ENCODE measurements at places on chromosomes 1 and 21.

GRCh38 chr1:87993051-87993450 lies 664.4 kb downstream of the LMO4 start:
- DNase-seq = no peak

- no peak for DNase-seq
These were observed 257.8 kb upstream of the HOOK1 start for GRCh38 chr1:59556802-59557548.

DNA sequence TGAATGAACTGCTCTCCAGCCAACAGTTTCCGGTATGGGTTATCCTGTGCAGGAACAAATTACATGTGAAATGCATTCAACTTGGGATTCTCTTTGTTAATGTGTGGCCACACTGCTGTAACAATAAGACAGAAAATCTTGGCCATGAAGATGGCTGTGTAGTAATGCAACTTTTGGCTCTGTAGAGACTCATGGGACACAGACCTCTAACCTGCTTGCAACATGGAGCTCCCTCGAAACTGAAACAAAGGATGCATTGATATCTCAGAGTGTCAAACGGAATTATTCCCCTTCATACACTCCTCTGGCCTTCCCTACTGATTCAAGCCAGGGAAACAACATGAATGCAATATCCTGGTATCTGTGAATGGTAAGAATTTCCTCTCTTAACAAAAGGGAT lies 559.3 kb upstream of the ZRANB2 start:
- peak; percentile 56 for DNase-seq

- DNase-seq = no peak
These were observed 4.4 kb upstream of the RHEX start for GRCh38 chr1:206048582-206048981.

DNA sequence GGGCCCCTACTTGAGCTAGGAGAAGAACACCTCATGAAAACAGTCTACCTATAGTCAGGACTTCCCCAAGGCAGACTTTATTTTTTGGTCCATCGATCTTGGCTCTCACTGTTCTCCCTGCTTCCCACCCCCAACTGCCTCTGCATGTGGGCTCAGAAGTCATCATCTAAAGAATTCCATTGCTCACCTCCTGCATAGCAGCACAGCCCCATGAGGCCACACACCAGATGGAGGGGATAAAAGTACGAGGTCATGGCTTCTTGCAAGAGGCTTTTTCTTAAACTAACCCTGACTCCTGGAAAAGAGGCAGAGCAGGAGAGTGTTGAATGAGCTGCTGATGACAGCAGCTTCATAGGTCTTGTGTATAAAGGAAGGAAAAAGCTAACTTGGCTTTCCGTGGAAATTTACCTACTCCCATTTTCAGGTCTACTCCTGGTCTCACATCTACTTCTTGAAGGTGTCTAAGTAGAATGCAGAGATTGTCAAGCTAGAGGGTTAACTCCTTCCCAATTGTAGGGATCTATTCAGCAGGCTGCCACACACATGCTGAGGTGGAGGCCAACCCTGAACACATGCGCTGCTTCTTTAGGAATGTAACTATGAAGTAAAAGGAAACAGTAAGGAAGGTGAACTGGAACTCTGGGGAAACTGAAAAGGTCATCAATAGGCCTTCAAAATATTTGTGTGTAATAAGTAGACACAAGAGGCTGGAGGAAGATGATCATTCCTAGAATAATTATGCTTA lies 18.7 kb downstream of the WNT2B start:
- DNase-seq = no peak

- no peak for DNase-seq
These were observed 70.0 kb downstream of the CLCA4 start for GRCh38 chr1:86616871-86617270.

DNA sequence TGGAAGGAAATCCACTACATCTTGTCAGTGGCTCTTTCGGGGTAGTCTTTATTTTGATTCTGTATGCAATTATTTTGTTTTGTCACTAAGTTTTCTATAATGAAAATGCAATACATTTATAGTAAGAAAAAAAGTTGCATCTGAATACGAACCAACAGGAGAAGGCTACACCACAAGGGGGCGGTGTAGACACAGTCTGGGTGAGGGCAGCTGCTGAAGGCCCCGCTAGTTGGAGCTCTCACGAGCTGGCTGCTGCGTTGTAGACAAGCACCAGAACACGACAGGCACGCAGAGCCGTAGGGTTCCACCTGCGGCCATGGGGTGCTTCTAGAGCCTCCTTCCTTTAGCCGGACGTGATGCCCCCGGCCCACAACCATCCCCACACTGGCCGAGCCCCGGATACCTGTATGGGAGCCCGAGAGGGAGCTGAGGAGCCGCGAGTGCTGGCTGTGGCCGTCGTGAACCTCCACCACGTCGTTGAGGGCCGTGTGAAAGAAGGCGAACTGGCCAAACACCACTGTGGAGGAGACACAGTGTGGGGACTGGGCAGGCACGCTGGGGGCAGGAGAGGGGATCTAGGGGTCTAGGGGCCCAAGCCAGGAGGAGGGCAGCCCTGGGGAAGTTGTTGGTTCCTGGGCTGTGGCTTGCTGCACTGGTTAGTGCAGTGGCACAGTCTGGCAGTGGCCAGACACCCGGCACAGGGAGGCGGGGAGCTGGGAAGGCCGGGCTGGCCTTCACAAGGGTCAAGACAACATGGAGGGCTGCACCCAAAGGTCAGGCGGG lies 160.8 kb downstream of the ZSCAN20 start:
- DNase-seq = peak; percentile 57

DNA sequence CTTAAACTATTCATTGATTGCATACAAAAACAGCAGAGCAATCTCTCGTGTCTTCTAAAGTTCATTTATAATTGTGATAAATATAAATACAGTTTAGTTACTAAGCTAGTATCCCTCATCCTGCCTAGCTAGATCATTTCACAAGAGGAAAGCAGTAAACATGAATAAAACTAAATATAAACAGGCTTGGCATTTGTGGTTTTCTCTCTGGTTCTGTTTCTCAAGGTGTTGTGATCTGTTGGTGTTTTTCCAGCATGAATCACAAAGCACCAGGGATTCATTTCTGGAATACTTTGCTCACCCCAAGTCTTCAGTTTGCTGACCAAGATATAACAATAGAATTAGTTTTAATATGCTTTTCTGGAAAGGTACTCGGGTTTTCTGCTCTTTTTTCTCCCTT lies 32.7 kb upstream of the GLIS1 start:
- peak; percentile 79 for DNase-seq

- no peak for DNase-seq
These were observed 4.6 kb upstream of the CD1A start for GRCh38 chr1:158249646-158250045.

- no peak for DNase-seq
These were observed 87.6 kb upstream of the TRABD2B start for GRCh38 chr1:48084826-48085225.

GRCh38 chr1:223338811-223339746 lies 24.9 kb downstream of the SUSD4 start:
- no peak for DNase-seq

- DNase-seq = no peak
These were observed 582.7 kb downstream of the PTPRC start for GRCh38 chr1:199221371-199222150.

GRCh38 chr21:29513535-29513934 lies 214.8 kb downstream of the BACH1 start:
- DNase-seq = no peak

DNA sequence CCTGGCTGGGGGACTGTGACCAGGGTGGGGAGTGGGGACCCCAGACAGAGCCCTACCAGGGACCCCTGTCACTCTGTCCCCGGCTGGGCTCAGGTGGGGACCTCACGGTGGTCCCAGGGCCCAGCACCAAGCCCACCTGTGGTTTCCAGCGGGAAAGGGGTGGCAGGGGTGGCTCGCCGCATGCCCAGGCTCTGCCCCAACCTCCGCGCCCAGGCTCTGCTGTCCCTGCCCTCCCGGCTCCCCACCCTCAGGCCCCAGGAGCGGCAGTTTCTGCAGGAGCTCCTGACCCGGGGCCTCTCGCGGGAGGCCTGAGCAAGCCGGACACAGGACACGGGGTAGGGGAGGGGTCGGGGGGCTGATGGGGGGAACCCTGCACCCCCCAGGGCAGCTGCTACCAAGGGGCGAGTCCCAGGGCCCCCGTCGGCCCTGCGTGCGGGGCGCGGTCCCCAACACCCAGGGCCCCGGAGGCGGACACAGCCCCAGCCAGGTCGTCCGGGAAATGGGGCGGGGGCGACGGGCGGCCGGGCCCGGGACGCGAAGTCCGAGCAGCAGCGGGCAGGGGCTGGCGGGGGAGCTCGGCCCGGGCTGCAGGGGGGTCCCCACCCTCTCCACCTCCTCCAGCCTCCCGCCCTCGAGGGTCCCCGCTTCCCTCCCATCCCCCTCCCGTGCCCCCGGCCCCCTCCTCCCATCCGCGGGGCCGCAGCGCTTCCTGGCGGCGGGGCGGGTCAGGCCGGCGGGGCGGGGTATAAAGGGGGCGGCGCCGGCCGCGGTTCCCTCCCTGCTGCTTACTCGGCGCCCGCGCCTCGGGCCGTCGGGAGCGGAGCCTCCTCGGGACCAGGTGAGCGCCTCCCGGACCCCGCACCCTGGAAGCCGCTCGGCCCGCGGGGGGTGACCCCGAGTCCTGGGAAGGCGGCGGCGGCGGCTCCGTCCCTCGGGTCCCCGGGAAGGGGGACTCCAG lies at the start of gene COL6A2:
Gene COL6A2, plus strand, starts transcription at position 777 of the 958 bp plus-strand sequence.
- DNase-seq = peak; percentile 76

- no peak for DNase-seq
These were observed 269.7 kb downstream of the PTBP2 start for GRCh38 chr1:96991261-96991660.

- peak; percentile 91 for DNase-seq
These were observed 11.5 kb upstream of the COL16A1 start for GRCh38 chr1:31715087-31715872.

GRCh38 chr1:151050051-151050688 lies 2.6 kb downstream of the C1orf56 start:
- no peak for DNase-seq

- DNase-seq = no peak
These were observed 101.4 kb downstream of the TSEN15 start for GRCh38 chr1:184152974-184153373.

- peak; percentile 35 for DNase-seq
These were observed 191.1 kb downstream of the PTPRC start for GRCh38 chr1:198829944-198830343.

DNA sequence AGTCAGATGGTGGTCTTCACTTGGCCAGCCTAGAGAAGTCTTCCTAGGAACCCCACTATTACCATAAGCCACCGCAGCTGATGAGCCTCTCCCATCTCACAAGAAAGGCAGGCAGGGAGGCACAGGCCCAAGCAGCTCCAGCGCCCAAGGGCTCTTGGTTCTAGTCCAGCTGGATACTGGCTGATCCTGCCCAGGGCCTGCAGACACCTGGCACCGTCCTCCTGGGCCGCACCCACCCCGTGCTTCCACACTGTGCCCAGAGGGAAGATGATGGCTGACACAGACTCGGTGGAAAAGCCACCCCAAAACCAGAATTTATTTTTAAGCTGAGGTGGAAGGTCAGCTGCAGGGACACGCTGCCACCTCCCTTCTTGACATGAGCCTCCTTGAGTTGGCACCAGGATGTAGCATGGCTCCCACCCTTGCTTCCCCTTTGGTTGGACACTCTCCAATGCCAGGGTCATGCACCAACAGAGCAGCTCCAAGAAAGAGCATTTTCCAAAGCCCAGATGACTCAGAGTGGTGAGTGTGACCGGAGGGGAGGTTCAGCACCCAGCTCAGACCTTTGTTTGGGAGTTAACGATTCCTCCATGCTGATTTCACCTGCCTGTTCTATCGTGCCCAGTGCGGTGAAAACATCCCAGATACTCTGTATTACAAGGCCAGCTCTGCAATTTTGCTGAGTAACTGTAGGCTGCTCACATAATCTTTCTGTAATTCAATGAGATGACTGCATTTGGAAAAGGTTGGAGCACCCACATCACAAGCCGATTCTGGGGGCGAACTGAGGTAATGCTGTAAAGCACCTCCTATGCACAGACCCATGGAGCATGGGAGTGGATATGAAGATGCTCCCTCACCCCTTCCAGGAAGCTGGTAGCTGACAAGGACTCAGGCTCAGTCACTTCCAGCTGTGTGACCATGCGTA lies 63.1 kb upstream of the SLC2A1 start:
- no peak for DNase-seq

- DNase-seq = no peak
These were observed 41.7 kb downstream of the WDR4 start for GRCh38 chr21:42837421-42838211.

GRCh38 chr1:55444667-55445066 lies 229.5 kb upstream of the USP24 start:
- no peak for DNase-seq

GRCh38 chr1:224805889-224806288 lies 123.6 kb upstream of the DNAH14 start:
- no peak for DNase-seq

DNA sequence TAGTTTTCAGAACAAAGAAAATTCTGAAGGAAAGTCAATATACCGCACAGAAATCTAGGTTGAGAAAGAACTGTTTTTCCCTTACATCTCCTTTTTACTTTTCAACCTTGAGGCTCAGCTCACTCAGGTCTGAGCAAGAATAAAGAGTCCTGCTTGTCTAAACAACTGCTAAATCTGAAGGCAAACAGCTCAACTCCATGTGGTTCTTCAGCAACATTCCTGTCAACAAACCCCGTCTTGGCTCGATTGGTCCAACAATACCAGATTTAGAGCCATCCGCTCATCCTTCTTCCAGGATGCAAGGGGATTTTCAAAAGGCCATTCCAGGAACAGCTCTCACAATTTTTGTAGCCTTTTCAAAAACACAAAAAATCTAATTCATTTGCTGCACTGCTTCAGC lies 119.8 kb downstream of the HLCS start:
- DNase-seq = no peak

DNA sequence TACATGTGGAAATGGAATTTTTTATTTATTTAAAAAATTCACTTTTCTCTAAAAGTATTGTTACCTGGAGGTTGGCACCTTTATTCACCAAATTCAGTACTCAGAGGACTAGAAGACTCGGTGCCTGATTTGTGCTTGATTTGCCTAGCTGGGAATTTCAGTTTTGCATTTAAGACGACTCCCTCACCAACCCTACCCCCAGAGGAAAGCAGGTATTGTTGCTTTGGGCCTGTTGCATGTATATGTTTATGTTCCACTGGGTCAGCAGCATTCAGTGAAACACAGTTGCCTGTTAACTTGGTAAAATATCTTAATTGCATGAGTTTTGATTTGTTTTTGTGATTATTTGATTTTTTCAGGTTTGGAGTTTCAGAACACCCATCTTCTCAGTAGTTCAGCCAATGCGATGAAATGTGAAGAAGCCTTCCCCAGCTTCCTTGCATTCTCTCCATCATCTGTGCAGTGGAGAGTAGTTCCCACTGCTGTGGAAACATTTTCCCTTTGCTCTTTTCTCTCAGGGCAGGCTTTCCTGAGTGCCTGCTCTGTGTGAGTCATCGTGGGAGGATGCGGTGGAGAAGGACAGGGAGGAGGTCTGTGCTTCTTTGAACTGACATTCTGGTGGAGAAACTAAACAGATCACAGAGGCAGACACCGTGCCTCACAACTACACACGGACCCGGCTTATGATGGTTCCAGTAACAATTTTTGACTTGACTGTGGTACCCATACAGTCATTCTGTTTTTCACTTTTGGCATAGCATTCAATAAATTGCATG lies 6.4 kb downstream of the ADARB1 start:
- DNase-seq = peak; percentile 29

- DNase-seq = no peak
These were observed 25.2 kb upstream of the IKBKE start for GRCh38 chr1:206445116-206445515.

- no peak for DNase-seq
These were observed 623.0 kb downstream of the NPHP4 start for GRCh38 chr1:5369223-5369622.

- DNase-seq = no peak
These were observed 8.5 kb downstream of the CD84 start for GRCh38 chr1:160570840-160571239.
